ENCODE measurements at places on chromosomes 2 and 18. TPM values are rescaled to one million over a fixed set of nuclear protein-coding genes. Genes with fewer than 3 reads are reported as not detected.

ROCK1 gene
- 49.7 TPM for total RNA-seq

SERPINB3 gene
- 0.43 TPM for total RNA-seq

TOGARAM2 gene
- total RNA-seq, result 7.0 TPM

DAW1 gene
- total RNA-seq, result 9.2 TPM

PAX8 gene
- 5.9 TPM for total RNA-seq

TLX2 gene
- not detected for total RNA-seq

DNA sequence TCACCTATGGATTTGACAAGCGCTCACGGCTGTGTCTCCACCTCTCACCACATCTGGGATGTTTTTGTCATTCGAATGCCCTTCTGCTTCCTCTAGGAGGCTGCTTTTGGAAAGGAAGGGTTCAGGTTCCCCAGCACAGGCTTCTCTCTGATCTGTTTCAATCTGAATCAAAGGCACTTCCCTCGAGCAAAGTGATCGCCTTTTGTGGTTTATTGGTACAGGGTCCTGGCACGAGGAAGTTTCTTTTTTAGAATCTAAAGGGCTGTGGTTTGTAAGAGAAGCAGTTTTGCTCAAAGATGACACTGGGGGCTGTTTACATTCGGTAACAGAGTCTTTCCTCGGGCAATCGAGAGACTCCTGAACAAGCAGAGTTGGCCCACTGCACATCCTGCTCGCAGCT is 145.0 kb downstream of the DAW1 start:
- peak; percentile 13 for DNase-seq

GRCh38 chr2:19504400-19505198 is 146.2 kb upstream of the OSR1 start:
- DNase-seq, result peak; percentile 77

- DNase-seq, result no peak
Measured at GRCh38 chr18:42980426-42980825, 135.1 kb downstream of the RIT2 start.

DNA sequence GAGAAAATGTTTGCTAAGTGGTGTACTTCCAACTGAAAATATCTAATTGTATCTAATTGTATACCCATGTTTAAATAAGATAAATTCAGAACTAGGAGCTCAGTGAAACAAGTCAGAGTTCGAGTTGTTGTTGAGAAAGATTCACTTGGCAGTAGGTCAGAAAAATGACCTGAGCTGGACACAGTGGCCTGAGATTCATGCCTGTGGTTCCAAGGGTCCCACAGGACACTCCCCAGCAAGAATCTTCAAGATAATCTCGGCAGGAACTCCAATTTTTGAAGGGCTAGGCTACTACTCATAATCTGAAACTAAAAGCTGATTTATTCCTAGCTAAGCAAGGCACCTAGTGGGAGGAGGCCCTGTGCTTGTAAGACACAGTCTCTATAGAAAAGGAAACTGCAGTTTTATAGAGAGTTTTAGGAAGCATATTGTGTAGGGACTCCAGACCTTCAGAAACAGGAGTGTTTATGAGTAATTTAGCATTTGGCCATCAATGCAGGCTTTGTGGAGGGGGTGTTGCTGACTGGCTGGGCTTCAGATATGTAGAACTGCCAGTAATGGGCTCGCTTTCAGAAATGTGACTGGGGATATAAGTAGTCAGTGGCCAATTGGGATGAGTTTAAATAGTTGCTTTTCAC is 43.2 kb downstream of the SP140 start:
- no peak for DNase-seq

- DNase-seq, result no peak
Measured at GRCh38 chr2:62363166-62363565, 142.8 kb downstream of the TMEM17 start.

GRCh38 chr18:62279561-62279960 is 45.5 kb upstream of the TNFRSF11A start:
- no peak for DNase-seq

- no peak for DNase-seq
Measured at GRCh38 chr2:102703748-102704147, 58.1 kb upstream of the TMEM182 start.

GRCh38 chr2:11514081-11514730 is 19.6 kb upstream of the GREB1 start:
- DNase-seq, result no peak

GRCh38 chr2:155054712-155055111 is 356.2 kb downstream of the KCNJ3 start:
- no peak for DNase-seq

GRCh38 chr2:13093416-13093991 is 376.8 kb downstream of the TRIB2 start:
- peak; percentile 77 for DNase-seq

DNA sequence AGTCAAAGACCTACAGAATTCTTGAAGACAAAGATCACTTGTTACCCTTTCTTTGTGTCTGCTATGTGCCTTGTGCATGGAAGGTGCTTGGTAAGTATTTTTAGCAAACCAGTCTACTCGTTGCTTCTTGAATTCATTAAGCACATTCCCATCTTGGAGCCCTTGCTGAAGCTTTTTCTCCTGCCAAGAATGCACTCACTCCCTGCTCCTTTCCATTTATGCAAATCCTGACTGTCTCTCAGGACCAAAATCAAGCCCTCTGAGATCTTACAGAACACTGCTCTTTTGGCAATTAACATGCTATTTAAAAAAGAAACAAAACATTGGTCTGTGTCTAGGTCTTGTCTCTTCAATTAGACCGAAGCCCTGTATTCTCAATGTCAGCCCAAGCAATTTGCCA is 75.8 kb downstream of the CLHC1 start:
- DNase-seq, result no peak

Measured in lung (tissue), 17 donors.